ENCODE measurements at places on chromosomes 6 and 20.
A peak's percentile ranks its signal among the peaks of the same experiment; 100 is the strongest.

DNA sequence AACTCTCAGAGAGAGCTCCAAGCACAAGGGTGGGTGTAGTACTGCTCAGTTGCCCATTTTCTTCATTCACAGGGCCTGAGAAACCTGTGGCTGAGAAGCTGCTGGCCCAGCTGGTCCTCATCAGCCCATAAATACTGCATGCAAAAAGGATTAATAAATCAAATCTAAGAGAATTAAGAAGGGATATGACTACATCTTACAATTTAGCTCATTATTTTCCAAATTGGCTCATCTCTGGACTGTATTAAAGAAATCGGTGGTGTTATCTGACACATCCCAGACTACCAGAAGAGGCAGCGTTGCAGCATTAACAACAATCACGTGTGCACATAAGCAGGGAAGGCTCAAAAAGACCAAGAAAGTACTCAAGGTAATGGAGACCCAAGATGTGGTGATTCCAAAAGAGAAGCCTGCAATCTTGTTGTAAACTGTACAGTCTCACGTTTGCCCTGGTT is 90.7 kb downstream of the CD24 start:
- DNase-seq: peak; percentile 50

DNA sequence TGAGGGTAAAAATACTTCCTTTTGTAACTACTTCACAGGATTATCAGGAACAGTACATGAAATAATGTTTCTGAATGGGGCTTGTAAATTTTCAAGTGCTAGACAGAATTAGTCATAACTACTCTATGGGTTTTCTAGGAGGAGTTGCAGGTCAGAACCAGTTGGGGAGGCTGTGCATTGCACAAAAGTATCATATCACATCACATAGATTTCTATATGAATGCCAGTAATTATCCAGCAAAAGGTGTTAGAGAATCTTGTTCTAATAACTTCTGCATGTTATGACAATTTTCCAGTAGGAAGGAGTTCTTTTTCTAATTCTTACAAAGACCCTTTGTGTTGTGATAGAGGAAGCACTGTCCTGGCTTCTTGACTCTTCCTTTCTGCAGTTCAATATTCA is 551.6 kb downstream of the COL12A1 start:
- no peak for DNase-seq

DNA sequence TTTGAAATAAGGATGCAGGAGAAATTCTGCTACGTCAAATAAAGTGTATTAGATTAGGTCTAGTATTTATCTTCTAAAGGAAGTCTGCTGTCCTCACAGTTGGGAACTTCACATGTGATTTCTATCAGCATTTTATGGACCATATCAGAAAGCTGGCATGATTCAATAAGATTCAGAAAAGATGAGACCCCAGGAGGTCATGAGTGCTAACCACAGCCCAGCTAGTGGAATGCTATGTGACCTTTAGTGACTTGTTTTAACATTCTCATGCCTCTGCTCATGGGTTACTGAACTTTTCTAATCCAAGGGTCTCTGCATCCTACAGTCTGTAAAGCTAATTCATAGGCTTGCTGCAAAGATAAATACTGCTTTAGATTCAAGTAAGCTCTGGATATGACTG is 150.1 kb downstream of the GMPR start:
- no peak for DNase-seq

GRCh38 chr6:119764927-119765681 is 415.5 kb upstream of the MAN1A1 start:
- no peak for DNase-seq

DNA sequence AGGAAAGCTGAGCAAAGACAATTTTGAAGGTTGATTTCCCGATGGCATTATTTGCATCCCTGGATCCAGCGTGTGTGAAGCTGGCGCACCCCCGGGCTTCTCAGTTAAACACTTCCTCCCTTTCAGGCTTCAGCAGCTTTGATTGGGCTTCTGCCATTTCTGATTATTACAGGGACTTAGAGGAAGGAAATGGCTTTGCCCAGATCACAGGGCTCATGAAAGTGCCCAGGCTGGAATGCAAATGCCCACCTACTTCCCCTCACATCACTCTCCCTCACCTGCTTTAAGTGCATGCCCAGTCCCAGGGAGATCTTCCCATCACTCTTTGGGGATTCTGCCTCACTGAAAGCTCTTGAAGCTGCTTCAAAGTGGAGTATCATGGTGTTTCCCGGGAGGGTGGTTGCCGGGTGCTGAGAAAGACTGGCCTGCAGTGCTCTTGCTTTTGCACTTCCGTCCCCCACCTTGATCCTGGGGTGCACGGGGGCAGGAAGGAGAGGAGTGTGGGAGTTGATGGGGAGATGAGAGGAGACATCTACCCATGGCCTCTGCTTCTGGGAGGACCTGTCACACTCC is 28.3 kb downstream of the PHACTR3 start:
- no peak for DNase-seq

- no peak for DNase-seq
Measured at GRCh38 chr20:59673288-59673997, 69.1 kb downstream of the PHACTR3 start.

- no peak for DNase-seq
Measured at GRCh38 chr6:26414281-26414680, 12.2 kb downstream of the BTN3A1 start.

GRCh38 chr6:164665328-164665727 is 644.1 kb downstream of the C6orf118 start:
- no peak for DNase-seq

GRCh38 chr20:46802722-46803121 is 91.9 kb upstream of the EYA2 start:
- DNase-seq: no peak

- DNase-seq: no peak
Measured at GRCh38 chr20:2746636-2747265, 53.7 kb downstream of the CPXM1 start.

DNA sequence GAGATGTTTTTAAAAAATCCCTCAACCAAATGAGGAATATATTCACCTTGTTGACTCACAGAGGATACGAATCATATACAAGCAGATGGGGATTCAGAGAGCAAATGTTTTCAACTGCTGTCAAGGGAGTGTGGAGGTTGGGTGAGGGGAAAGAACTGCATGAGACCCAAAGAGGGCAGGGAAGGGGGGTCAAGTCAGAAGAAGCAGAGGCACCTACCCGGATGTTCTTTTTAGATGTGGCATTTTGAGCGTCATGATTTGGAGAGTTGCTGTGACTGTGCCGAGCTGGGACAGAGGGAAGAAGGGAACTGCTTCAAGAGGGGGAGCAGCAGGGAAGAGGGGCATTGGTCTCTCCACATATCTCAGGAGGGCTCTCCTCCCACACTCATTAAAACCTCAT is 191.3 kb upstream of the PROKR2 start:
- no peak for DNase-seq

DNA sequence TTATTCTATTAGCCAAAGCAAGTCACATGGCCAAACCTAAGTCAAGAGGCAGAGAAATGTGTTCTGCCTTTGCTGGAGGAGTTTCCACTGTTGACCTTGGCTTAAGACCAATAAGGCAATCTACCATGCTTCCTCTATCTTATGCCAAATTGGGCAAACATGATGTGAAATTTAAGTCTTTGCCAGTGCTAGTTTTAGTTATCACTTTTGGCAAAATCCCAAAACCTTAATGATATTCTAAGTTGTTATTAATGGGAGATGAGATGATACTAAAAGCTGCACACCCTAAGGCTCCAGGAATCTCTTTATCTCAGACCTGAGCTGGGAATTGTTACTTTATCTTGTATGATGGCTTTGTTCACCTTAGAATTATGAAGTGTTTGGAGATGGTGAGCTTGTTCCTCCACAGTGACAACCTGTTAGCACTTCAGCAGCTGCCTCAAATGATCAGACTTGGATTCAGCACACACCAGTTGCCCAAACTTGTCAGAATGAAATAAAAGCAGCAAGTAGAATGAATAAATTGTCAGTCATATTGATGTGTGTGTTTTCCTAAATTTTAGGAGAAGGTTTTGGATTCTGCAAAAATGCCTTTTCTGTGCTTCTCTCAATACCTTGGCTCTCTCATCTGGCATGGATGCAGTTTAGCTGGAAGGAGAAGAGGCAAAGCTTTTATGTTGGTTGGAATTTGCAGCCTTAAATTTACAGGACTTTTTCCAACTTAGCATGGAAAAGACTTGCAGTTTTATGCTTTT is 49.3 kb downstream of the RIN2 start:
- no peak for DNase-seq

- DNase-seq: no peak
Measured at GRCh38 chr6:11865680-11866300, 87.2 kb upstream of the ADTRP start.

- no peak for DNase-seq
Measured at GRCh38 chr20:12535770-12536169, 473.0 kb upstream of the SPTLC3 start.

- DNase-seq: no peak
Measured at GRCh38 chr6:36912030-36912454, 26.3 kb downstream of the C6orf89 start.

GRCh38 chr20:62132421-62132820 is 10.1 kb downstream of the LSM14B start:
- DNase-seq: no peak

DNA sequence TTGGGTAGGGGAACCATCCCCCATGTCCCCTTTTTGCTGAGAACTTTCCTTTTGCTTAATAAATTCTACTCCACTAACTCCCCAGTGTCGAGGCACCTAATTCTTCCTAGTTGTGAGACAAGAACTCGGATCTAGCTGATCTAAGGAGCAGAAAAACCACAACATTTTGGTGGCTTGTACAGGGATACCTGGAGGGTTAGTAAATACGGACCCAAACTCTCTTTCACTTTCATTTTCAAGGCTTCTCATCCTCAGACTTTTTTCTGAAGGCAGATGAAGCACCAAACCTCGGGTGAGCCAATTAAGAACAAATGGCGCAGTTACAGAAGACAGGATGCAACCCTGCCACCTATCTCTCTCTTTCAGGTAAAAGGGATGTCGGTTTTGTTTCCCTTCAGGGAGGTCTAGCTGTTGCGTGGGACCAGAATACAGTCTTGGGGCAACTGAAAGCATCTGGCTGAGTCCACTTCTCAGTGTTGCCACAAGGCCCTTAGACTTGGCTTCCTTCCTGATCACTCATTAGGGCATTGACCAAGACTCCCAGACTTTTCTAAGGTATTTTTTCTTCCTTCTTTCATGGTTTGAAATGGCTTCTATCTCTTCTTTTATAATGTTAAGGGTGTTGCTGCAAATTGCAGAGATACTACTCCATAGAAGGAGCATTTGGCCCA is 11.1 kb upstream of the HTR1B start:
- DNase-seq: no peak

DNA sequence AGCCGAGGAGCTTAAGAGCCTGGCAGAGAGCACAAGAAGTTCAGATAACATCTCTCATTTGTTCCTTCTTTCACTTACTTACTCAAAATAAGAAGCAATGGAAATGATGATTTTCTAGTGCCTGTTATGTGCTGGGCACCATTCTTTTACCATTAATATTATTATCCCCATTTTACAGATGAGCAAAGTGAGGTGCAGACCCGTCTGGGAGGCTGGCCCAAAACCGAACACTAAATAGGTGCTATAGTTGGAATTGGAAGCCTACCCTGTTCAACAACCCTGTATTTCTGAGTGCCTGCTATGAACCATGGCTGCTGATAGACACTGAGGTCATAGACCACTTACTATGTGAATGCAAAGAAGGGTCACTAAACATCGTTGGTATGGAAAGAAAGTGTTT is 25.0 kb upstream of the MTRF1L start:
- DNase-seq: no peak

DNA sequence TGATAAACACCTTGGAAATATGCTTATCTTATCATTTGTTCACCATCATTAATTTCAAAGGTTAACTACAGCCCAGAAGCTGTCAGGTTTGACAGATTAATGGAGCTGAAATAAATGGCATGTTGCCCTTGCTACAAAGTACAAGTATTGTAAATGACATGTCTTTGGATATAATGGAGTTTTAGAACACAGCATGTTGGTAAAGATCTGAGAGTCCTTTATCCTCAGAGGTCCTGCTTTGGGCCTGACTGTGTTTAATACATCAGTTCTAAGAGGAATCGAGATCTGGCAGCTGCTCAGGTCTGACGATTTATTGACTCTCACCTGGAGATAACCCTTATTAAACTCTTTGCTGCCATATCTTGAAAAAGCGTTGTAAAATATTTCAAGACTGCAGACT is 222.7 kb upstream of the OPRM1 start:
- DNase-seq: no peak

DNA sequence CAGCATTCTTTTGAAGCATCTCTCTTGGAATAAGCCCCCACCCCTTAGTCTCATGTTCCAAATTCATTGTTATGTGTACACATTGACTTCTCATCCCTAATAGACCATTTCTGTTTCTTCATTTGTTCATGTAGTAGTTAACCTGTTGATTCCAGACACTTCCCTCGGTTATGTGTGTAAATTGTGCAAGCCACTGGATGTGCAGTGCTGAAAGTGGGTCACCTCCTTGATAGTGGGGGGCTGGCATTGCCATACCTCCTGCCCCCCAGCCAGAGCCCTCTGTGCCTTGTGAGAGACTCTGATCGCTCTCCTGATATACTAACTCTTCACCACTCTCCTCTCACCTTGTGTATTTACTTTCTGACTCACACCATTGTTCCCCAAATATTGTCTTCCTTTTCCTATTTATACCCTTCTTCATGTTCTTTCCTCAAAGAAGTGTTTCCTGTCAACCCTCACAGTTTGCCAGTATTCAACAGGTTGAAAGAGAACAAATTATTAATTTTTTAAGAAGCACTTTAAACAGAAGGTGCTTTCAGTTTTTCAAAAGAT is 59.0 kb downstream of the HIVEP1 start:
- DNase-seq: no peak

DNA sequence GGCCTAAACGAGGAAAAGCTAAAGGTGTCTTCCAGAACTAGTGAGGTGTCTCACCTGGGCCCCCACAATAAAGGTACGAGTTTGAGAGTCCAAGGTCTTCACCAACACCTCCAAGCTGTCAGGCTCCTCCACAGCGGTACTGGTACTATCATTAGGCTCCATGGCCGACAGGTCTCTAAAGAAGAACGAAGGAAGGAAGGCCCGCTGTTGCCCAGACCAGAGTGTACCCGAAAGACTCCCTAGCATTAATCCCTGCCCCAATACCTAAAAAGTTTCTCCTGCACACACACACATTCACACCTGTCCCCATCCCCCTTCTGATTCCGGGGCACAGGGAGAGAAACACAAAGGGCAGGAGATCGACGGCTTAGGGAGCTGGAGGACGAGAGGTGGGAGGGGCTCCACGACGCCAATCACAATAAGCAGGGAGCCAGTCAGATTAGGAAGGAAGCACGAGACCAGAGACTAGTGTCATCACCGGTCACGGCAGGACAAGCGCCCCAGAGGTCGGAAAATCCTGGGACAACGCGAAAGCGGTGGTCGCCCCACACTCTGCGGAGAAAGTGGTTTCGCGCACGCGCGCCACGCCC is 764 bp downstream of the BAG6 start:
- DNase-seq: peak; percentile 81
